Sciatic nerve (tissue), 2 donors: ENCODE measurements at places on chromosomes 4 and X.

DNA sequence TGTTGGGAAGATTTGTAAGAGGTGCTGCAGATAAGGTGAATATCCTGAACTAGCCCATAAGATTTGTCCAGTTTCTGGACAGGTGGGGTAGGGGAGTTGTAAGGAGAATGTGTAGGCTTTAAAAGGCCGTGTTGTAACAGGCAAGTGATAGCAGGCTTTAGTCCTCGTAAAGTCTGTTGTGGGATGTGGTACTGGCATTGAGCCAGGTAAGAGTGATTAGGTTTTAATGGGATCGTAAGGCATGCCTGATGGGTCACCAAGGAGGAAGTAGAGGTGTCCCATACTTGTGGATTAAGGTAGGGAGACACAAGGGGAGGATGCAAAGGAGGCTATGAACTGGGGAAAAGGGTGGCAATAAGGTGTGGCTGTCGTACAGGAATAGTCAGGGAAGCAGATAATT is 256.9 kb upstream of the DKK2 start:
- DNase-seq: no peak

GRCh38 chr4:108144451-108144850 is 24.3 kb downstream of the LEF1 start:
- DNase-seq: no peak

DNA sequence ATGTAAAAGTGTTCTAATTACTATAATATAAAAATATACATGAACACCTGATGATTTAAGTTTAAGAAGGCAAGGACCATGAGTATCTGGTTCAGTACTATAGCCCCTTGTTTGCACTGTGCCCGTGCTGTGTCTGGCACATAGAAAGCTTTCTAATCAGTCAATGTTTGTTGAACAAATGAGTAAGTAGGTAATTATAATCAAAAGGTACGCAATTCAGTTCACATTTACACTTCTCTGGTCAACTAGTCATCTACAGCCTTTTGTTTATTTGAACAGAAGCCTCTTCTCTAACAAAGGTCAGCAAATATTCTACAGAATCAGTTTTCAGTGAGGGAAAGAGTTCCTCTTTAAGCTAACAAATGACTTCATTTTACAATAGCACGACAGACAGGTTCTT is 523.3 kb downstream of the SMARCA1 start:
- DNase-seq: no peak

- no peak for DNase-seq
Measured at GRCh38 chr4:140884431-140885058, 128.4 kb upstream of the TBC1D9 start.

- no peak for DNase-seq
Measured at GRCh38 chrX:130145123-130145522, 20.5 kb downstream of the AIFM1 start.

- DNase-seq: no peak
Measured at GRCh38 chr4:73725985-73726384, 14.4 kb upstream of the CXCL8 start.

- no peak for DNase-seq
Measured at GRCh38 chrX:45660477-45660876, 459.8 kb upstream of the DIPK2B start.

DNA sequence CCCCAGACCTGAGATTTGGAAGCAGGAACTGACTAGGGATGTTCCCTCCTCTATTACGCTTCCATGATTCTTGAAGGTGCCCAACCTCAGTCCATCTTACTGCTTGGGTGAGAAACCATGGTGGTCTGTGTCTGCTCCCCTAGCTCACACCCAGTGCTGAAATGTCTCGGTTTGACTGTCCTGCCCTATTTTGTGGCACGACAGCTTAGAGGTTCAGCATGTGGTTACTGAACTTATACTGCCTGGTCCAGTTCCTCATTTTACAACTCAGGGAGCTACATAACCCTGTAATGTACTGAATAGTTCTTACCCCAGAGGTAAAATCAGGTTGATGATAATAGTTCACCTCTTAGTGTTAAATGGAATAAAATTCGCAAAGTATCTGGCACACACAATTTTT is 203.1 kb downstream of the RBM46 start:
- no peak for DNase-seq
